ENCODE measurements at places on chromosomes 3 and 15.

DNA sequence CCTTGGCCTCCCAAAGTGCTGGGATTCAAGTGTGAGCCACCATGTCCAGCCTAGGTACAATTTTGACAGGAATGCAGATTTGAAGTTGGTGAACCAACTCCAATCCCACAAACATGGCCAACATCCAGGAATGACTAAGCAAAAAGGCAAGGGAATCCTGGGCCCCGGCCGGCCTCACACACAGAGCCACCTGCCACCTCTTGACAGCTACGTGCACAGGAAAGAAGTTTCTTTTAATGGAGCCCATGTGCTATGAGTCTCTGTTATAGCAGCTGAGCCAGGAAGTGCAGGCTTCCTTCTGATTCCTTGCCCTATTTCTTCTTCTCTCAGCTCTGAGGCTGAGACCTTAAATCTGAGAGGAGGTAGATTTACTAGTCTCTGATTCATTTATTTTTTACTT is 8.8 kb downstream of the TMEM40 start:
- DNase-seq = no peak

DNA sequence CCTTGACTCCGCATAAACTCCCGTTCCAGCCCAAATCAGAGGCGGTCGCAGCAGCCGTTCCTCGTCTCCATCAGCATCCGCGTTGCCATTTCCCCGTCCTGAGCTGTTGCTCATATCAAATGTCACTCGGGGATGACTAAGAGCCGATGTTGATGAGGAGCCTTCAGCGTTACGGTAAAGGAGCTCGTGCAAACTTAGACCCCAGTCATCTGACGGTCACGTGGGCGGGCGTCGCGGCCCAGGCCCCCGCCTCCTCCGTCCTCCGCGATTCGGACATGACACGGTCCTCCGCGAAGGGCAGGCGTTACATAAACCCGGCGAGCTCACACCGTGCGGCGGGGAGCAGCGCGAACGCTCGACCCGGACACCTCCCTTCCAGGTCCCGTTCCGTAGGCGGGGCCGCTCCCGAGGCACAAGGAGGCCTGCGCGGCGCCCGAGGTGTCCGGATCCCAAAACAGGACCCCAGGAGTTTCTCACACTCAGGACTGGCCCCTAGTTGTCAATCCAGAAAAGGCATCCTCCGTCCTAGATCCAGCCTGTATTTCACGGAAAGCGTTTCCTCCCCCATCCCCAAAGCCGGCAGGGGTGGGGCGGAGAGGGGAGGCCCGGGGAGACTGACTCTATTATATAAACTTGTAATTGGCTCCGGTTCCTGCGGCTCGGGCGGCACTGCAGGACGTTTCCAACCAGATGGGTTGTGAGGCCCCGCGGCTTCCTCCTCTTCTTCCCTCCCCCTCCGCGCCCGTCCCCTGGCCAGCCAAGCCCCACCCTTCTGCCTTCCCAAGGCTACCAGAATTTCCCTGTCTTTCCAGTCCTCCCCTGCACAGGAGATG is 100.0 kb upstream of the IGF1R start:
- no peak for DNase-seq

DNA sequence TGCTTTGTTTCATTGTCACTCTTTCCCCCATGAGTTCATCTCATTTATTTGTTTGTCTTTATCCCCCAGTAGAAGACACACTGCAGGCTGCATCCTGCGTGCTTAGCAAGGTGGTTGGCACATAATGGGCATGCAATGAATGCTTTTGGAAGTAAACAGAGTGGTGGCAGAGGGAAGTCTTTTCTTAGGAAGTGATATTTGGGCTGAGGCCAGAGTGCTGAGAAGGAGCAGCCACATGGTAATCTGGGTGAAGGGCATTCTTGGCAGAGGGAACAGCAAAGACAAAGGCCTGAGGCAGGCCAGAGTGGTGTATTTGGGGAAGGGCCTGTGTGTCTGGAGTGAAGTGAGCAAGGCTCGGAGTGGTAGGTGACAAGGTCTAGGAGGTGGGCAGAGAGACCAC is 17.7 kb upstream of the ADAMTS7 start:
- no peak for DNase-seq

- DNase-seq = no peak
Measured at GRCh38 chr15:98734466-98735199, 86.3 kb downstream of the IGF1R start.

GRCh38 chr15:100689131-100689899 is 86.9 kb downstream of the ASB7 start:
- no peak for DNase-seq

DNA sequence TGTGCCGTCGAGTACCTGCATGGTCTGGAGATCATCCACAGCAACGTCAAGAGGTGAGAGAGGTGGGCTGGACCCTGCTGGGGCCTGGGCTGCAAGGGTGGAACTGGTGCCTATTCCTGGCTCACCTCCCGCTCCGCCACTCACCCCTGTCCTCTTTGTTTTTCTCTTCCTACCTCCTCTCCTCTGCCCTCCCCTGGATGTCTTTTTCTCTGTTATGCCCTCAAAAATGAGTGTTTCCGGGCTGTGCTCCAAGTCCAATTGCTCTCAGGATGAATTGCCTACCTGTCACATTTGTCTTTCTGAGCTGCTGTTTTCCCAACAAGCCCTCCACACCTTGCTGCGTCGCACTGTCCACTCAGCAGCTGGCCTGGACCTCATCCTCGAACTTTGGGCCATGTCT is 28.5 kb upstream of the TATDN2 start:
- DNase-seq = no peak

DNA sequence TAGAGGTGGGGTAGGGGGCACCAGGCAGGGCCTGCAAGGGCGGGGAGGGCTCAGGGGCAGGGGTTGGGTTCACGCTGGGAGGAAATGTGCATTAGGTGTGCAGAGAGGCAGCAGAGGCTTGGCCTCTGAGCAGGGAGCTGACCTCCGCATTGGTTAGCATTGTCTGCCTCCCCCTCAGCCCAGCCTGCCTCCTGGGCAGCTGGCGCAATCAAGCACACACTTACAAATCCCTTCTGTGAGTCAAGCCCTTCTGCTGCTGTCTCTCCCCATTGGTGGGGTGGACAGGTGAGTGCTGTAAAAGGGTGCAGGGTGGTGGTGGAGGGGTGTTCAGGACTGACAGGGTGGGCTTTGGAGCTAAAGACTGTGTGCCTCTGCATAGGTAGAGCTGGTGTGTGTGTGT is 9.3 kb downstream of the LOXL1 start:
- DNase-seq = no peak

DNA sequence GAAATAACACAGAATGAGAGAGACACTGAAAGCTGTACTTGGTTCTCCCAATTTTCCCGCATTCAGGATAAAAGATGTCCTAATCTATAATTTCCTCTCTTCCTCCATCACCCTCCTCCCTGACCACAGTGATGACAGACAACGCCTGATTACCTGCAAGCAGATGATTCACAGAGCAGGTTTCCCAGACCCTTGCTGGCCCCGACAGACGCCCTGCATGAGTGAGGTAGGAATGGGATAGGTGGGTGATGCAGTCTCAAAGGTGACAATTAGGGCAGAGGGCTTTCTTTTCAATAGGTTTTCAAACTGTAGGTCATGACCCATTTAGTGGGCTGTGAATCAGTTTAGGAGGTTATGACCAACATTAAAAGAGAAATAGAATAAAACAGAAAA is 5.2 kb upstream of the CXCR6 start:
- DNase-seq = no peak

GRCh38 chr15:38021259-38021658 is 86.8 kb downstream of the TMCO5A start:
- DNase-seq = no peak

DNA sequence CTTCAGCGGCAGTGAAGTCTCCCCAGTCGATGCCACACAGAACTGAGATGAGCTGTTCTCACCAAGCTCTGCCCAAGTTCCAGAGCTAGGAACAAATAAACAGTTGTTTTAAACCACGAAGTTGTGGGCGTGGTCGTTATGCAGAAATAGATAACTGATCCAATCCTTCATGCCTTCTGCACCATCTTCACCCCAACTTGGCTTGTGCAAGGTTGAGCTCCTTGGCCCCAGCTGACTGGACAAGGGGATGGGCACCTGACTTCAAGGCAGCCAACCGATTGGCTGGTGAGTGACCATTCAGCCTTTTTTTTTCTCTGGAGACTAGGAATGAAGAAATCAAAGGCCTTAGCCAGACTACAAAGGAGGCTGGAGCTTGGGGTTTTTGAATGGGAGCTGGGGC is 23.9 kb downstream of the LINGO1 start:
- no peak for DNase-seq

DNA sequence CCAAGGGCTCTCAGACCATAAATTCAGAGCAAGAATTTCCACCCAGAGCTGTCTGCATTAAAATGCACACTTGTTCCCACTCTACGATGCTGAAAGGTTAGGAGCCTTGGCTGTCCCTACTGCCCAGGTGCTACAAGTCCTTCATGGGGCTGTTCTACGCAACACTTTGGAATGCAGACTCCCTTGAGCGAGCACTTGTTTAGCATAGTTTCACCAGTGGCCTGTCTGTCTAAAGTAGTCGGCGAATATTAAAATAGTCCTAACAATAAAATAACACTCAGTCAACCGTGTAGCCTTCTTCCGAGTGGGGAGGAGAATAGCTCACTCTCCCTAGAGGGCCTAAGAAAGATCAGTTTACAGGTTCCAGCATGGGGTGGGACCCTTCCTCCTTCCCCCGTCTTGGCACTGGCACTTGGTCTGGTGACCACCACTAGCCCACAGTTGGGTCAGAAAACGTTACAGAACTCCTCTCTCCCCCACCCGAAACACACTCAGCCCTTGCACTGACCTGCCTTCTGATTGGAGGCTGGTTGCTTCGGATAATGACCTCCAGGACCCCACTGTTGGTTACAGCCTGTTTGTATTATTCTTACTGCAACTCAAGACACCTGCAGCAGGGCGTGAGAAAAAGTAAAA is at the start of gene CLDN16:
Gene CLDN16 (plus strand): TSS at position 586 of the 636 bp plus-strand sequence. CDS start 167 bp downstream, outside the sequence.
- DNase-seq = no peak

GRCh38 chr3:169350228-169350627 is 313.3 kb downstream of the MECOM start:
- no peak for DNase-seq

DNA sequence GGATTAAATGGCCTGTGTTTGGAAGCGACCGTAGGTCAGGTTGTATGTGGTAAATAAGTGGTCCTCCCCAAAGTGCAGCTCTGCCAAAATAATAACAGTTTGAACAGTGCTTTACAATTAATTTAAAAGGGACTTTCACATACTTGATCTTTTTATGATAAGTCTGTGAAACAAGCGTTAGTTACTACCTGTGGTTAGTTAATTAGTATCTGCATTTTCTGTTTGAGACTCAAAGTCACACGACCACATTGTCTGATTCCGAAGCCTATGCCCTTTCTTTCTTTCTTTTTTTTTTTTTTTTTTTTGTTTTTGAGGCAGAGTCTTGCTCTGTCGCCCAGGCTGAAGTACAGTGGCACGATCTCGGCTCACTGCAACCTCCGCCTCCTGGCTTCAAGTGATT is 45.1 kb downstream of the ATG7 start:
- DNase-seq = no peak

GRCh38 chr3:114440700-114441099 is 146.9 kb downstream of the TIGIT start:
- DNase-seq = no peak

- DNase-seq = no peak
Measured at GRCh38 chr3:37622999-37623883, 238.4 kb upstream of the CTDSPL start.

DNA sequence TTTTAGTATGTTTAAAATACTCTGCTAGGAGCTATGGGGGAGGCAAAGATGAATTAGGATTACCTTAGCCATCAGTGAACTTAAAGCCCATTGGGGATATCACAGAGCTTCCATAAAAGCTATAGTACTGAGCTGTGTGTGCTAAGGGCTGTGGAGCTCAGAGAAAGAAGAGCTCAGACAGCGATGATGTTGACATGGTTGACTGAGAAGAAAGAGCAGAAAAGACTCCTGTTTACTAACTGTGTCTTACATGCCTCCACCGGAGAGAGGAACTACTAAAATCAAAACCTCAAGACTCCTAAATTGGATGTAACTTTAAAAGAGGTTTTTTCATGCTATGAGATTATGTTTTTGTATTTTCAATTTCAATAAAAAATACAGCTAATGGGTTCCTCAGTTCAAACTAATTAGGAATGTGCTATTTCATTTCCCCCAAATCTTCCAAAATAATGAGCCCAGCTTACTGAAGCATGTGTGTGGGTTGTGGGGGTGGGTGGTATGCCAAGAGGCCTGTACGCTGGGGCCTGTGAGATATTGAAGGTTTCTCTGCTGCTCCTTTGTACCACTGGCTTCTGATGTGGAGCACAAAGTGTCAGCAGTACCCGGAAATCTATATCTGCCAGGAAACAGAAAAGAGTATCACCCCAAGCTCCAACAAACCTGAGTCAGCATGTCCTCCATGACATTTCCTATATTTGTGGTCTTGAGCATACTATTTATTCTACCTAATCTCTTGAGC is 22.7 kb downstream of the DGKG start:
- DNase-seq = no peak

DNA sequence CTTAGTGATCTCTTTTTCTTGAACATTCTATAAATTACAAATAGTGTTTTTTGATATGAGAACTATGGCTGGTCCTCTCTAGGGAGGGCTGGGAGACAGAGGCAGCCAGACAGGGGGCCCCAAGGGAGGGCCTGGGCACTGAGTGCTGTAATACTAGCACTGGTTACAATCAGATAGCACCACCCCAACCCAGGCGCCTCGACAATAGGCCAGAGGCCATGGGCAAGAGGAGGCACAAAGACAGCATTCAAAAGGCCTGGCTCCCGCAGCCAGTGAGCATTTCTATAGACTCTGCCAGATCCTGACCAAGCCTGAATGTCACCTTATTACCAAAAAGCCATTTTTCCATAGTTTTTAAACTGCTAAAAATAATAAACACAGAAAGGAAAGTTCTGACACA is 158.5 kb downstream of the THRB start:
- no peak for DNase-seq
